ENCODE measurements at places on chromosomes 1 and 21.

- peak; percentile 10 for DNase-seq
Observed at GRCh38 chr21:35578831-35579471, 481.4 kb downstream of the SETD4 start.

DNA sequence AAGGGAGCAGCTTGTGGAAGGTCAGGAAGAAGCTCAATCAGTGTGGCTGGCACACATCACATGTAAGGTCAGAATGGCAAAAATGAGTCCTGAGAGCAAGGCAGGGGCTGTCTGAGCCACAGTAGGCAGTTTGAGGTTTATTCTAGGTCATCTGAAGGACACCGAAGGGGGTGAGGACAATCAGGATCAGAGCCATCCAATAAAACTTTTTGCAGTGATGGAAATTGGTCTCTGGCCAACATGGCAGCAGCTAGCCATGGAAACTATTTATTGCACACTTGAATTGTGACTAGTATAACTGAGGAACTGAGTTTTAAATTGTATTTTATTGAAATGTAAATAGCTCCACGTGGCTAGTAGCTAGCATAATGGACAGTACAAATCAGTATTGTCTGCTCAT, 97.0 kb upstream of the CACNA1E start:
- no peak for DNase-seq

DNA sequence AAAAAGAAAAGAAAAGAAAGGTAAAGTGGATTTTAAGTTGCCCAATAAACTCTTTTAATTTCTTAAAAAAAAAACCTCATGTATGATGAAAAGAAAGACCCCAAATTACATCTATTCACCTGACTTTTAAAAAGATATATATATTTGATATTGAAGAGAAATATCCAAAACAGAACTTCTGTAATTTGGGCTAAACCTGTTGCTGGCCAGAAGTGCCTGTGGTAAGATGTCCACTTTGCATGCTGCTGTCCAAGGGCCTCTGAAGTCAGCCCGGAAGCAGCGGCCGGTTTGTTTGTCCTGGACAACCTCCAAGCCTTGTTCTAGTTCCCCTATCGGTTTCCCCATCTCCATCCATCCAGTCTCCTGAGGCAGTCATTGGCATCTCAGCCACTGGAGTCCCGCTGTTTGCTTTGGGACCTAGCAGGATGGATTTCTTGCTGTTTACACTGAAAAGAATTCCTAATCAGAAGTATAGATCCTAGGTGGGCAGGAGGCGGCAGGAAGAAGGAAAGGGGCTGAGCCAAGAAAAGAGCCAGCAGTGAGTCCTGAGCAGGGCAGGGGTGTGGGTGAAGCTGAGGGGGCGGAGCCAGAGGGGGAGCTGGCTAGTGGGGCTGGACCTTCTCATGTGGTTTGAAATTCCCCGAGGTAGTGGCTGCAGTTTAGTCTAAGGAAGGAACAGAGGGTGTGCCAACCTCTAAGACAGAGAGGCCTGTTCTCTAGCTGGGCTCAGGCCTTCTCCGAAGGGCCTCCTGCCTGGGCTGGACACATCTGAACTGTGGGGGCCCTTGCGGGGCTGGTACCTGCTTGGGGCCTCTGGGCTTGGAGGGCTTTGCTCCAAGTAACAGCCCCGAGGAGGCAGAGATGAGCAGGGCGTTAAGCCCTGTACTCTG, 3.3 kb downstream of the NCMAP start:
- DNase-seq: no peak

- DNase-seq: no peak
Observed at GRCh38 chr1:210758261-210758660, 375.7 kb downstream of the KCNH1 start.

- DNase-seq: no peak
Observed at GRCh38 chr21:40200126-40200525, 332.9 kb downstream of the PCP4 start.

GRCh38 chr1:11470912-11471311, 8.0 kb upstream of the DISP3 start:
- DNase-seq: no peak

DNA sequence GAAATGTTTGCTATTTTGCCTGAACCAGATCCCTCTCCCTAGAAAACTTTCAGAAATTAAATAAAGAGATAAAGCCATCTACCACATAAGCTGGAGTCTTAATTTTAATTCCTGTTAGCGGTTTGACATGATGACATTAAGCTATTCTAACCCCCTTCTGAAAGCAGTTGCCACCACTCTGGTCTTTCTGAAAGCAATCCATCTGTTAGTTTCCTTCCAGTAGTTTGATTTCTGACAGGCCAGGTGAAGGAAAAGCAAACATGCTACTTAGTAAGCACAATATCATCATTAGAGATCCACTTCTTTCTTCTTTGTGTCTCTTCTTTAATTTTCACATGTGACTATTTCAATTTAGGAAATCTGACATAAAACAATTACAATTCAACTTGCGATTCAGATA, 39.9 kb downstream of the RGL1 start:
- DNase-seq: no peak

DNA sequence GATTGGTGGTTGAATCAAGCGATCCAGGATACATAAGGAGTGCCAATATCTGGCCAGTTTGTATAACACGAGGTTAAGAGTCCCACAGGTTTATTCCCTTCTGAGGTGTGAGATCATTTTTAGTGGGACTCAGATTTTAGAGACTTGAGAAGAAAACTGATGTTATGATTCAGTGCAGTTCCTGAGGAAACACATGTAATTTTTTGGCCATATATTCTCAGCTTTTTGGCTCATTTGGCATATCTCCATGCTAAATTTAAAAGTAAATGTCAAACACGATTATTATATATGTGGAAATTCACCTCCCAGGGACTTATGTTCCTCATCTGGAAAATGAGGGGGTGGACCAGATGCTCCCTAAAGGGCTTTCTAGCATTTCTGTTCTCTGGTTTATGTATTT, 39.2 kb upstream of the SERBP1 start:
- DNase-seq: no peak

DNA sequence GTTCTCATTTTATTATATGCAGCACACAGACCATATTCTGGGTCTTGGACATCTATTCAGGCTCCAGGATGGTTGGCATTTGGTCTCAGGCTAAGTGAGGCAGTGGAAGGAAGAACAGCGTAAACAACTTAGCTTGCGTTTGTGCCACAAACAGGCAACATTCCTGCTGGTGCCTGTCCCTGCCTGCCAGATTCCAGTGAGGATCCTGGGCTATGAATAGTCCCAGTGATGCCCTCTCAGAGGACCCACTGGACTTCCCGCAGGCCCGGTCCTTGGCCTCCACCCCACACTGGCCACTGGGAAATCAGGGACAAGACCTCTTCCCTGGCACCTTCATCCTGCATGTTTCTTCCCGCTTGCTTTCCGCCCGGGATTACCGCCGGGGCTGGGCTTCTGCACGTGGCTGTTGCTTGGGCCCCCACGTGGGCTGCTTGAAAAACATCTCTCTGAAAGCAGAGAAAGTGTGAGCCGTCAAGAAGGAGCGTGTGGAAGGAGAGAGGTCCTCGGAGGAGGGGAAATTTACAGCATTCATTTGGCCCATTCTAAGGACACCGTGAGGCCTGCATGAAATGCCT, 145.1 kb upstream of the WNT4 start:
- DNase-seq: no peak

GRCh38 chr21:38775733-38776132, 30.0 kb upstream of the ETS2 start:
- DNase-seq: no peak

DNA sequence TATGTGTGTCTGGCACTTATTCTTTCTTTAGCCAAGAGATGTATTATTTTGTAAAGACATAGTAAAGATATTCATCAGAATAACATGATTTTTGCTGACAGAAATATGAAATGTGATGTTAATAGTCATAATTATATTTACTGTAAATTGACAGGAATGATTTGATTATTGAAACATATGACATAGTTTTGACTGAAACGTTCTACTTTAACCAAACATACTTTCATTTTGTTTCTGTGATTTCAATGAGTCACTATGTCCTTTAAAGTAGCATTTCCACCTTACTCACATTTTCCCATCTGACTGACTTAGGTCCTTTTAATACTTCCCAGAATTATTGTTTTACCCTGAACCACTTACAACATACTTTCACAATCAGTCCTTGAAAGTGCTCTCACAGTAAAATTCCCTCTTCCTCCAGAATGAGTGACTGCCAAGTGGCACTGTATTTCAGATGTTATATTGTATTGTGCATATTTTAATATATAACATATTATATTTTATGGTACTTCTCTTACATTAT, 437.9 kb downstream of the NCAM2 start:
- DNase-seq: no peak

DNA sequence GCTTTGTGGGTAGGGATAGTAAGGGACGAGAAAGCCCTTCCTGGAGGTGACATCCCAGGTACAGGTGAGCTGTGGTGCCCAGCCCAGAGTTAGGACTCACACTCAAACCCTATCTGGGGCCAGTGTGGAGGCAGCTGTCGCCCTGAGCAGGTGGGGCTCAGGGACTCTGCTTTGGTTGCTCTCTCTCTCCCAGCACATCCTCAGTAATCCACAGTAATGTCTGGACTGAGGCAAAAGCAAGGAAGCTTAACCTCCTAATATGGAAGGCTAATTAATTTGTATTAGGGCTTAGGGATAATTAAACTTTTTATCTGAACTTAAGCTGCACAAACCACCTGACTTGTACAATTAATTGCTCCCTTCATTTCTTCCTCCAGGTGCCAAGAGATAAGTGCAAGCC, 38.2 kb downstream of the DDX20 start:
- DNase-seq: no peak

DNA sequence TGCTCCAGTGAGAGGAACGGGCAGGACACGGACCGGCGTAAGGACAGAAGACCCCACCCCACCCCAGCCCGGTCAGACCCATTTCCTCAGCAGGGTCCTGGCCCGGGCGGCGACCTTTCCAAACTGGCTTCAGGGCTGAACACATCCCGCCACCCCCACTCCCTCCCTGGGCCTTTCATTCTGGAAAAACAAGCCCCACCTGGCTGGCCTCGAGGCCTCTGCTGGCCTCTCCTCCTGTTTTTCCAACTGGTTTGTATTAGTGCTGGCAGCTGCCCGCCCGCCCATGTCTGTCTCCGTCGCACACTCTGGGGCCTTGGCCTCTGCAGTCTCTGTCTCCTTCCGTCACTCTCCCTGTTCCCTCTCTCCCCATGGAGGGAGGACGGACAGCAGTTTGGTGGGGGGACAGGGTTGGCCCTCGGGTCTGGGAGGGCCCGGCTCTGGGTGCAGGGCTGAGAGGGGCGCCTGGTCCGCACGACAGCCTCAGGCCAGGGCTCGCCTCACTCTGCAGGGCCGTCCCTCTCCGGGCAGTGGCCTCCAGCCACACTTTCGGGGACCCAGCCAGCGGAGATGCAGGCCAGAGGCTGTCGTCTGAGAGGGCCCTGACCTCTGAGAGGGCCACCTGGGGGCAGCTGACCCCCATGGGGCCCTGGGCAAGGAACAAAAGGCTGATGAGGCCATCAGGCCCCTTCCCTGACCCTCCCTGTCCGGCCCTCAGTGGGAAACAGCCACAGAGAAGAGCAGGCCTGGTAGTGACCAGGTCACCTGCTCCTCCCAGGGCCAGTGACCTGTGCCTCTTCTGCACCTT, 1.5 kb upstream of the MXRA8 start:
- no peak for DNase-seq

DNA sequence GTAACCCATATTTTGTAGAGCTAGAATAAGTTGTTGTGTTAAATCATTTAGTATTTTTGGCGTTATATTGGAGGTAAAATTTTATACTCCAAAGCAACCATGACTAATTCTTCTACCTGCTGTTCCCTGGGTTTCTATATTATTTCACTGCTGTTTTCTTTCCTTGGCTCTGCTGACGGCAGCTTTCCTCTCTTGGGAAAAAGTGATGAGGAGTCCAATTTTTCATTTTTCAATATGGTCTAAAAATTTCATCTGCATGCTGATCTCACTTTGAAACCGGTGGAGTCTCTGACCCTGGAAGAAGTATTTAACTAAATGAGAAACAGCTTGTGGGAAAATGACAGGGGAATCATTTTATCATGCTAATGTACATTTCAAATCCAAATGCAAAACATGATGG, 110.2 kb downstream of the IFI44 start:
- no peak for DNase-seq

DNA sequence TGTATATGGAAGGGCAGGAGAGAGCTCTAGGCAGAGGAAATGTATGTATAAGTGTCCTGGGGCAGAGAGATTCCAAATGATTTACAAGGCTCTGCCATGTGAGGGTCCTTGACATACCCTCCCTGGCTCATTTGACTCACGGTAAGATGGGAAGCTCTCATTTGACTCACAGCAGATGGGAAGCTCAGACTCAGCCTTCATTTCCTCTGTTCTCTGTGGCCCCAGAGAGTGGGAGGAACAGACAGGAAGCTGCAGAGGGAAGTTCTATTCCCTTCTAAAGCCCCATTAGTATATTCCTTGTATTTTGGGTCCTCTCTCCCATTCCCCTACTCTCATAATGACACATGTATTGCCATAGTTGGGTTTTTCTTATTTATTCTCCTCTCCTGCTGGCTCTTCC, 44.9 kb downstream of the FOXD2 start:
- no peak for DNase-seq

- no peak for DNase-seq
Observed at GRCh38 chr1:38041936-38042834, 4.4 kb downstream of the POU3F1 start.

GRCh38 chr1:174171073-174171472, 11.8 kb downstream of the RABGAP1L start:
- no peak for DNase-seq

All from T-helper 2 cell (primary cell).